ENCODE measurements at places on chromosomes 3 and 15. TPM values are rescaled to one million over a fixed set of nuclear protein-coding genes. Genes with fewer than 3 reads are reported as not detected.

EIF4E3 gene
- 2.4 TPM for total RNA-seq

SLC27A2 gene
- 6.8 TPM for total RNA-seq

DLL4 gene
- total RNA-seq, result 0.20 TPM

GRCh38 chr15:31149088-31149505, 47.6 kb upstream of the TRPM1 start:
- peak; percentile 56 for DNase-seq
- no peaks in the 10 kb centered on the region for H3K36me3 ChIP-seq
- H3K4me3 ChIP-seq, result no peak overlapping the region
- H3K4me1 ChIP-seq, result peaks cover 2% of the 10 kb centered on the region

GRCh38 chr3:142904639-142905436, 16.0 kb upstream of the PCOLCE2 start:
- H3K27me3 ChIP-seq, result no peaks in the 10 kb centered on the region
- DNase-seq, result peak; percentile 68
- H3K27ac ChIP-seq, result no peak overlapping the region
- H3K4me1 ChIP-seq, result no peaks in the 10 kb centered on the region
- H3K4me3 ChIP-seq, result no peak overlapping the region

- H3K27me3 ChIP-seq, result no peaks in the 10 kb centered on the region
- no peaks in the 10 kb centered on the region for H3K36me3 ChIP-seq
- DNase-seq, result no peak
- H3K27ac ChIP-seq, result no peak overlapping the region
Observed at GRCh38 chr3:22893101-22893500, 310.0 kb upstream of the UBE2E2 start.

DNA sequence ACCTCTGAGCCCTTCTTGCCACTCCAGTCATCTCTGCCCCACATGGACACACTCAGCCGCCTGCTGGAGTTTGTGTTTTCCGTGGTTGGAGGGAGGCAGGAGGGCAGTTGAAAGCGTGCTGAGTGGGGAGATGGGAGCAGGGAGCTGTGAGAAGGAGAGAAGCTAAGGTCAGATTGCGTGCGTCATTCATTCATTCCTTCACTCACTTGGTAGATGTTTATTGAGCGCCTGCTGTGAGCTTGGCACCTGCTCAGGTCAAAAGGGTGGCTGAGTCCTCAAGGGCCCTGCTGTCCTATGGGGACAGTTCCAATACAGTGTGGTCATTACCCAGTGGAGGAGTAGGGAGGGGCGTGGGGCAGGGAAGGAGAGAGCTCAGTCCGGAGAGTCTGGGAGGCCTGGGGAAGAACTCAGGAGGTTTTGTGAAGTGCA, 23.5 kb downstream of the LIMD1 start:
- peaks cover 14% of the 10 kb centered on the region for H3K36me3 ChIP-seq
- no peak overlapping the region for H3K4me3 ChIP-seq
- no peaks in the 10 kb centered on the region for H3K27me3 ChIP-seq
- DNase-seq, result no peak
- H3K27ac ChIP-seq, result no peak overlapping the region
- no peaks in the 10 kb centered on the region for H3K4me1 ChIP-seq

DNA sequence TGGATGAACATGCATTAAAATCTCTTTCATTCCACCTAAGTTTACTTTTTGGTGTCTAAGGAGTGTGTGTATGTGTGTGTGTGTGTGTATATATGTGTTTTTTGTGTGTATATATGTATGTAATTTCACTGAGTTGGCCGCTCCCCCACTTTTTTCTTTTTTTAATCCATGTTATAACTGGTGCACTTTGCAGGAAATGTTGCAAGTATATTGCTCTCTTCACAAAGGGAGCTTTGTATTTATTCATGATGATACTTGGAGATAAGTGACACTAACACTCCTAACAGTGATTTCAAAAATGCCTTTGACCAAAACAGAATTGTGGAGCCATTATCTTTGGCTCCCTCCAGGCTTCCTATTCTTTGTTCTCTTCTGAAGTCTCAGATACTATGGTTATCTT, 95.8 kb downstream of the FNDC3B start:
- H3K4me1 ChIP-seq, result peaks cover 27% of the 10 kb centered on the region
- no peaks in the 10 kb centered on the region for H3K27me3 ChIP-seq
- no peak for DNase-seq

GRCh38 chr3:52406231-52406661, 38.7 kb downstream of the SEMA3G start:
- no peaks in the 10 kb centered on the region for H3K27me3 ChIP-seq
- H3K36me3 ChIP-seq, result peaks cover 73% of the 10 kb centered on the region
- no peaks in the 10 kb centered on the region for H3K4me1 ChIP-seq
- H3K4me3 ChIP-seq, result no peak overlapping the region
- no peak overlapping the region for H3K27ac ChIP-seq
- no peak for DNase-seq

DNA sequence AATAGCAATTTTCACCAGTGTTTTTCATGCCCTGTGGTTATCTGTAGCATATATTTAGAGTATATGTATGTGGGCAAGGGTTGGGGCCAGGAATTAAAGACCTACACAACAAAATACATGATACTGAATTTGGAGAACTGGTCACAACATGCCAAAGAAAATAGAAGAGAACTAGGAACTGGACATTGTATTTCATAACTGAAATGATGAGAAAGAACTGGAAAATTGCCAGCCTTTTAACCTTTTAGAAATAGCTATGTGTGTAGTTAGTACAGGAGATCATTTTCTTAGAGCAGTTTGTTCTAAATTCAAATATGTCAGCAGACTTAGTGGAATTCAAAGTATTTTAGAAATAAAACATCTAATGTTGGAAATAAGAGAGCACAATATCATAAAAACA, 227.1 kb upstream of the CGNL1 start:
- no peaks in the 10 kb centered on the region for H3K27me3 ChIP-seq
- peaks cover 11% of the 10 kb centered on the region for H3K36me3 ChIP-seq

DNA sequence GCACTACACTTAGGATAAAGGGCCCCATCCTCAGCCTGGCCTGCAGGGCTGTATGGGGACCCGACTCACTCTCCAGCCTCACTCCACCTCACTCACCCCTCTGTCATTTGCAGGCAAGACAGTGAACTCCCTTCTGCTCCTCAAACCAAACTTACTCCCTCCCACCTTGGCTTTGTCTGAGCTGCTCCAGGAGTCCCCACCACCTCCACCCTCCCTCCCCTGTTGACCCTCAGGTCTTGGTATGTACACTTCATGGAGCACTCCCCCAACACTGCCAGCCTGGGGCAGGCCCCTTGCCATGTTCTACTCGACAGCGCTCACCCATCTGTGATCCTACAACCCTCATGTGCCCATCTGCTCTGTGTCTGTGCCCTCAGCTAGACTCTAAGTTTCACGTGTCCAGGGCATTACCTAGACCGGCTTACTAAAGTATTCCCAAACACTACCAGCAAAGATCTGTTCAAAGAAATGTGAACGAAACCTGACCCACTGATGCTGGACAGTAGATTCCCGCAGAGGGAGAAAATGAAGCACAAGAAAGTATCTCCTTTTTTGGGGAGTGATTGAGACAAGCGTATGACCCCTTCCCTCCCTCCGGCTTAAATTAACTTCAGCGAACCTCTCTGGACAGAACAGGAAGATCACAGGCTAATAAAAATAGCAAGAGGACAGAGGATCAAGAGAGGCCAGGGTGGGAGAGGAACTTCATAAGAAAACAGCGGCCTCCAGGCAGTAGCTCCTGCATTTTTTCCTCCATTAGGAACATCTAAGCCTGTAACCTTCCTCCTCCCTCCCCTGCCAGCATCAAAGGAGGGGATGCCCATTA, 113.2 kb downstream of the RFTN1 start:
- H3K4me3 ChIP-seq, result no peak overlapping the region
- H3K4me1 ChIP-seq, result no peaks in the 10 kb centered on the region
- DNase-seq, result no peak
- H3K27ac ChIP-seq, result no peak overlapping the region
- H3K36me3 ChIP-seq, result no peaks in the 10 kb centered on the region

GRCh38 chr3:195546130-195546560, 3.0 kb upstream of the PPP1R2 start:
- DNase-seq, result no peak
- no peak overlapping the region for H3K27ac ChIP-seq
- H3K36me3 ChIP-seq, result no peaks in the 10 kb centered on the region
- peaks cover 13% of the 10 kb centered on the region for H3K27me3 ChIP-seq
- H3K4me1 ChIP-seq, result peaks cover 9% of the 10 kb centered on the region

DNA sequence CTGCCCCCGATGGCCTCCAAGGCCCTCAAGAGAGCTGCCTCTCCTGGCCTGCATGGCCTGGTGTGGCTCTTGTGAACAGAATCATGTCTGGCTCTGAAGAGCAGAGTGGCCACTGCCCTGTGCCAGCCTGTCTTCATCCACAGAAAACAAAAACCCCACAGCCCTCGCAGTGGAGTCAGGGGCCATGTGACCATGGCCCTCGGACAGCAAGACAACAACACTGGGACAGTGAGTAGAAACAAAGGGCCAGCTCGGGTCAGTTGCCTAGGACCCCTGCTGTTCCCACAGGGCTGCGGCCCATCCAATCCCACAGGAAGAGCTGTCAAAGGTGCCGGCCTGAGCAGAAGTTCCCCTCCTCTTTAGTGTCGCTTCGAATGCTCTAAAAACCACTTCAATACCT, 72.5 kb downstream of the UMPS start:
- no peaks in the 10 kb centered on the region for H3K27me3 ChIP-seq
- DNase-seq, result no peak
- no peak overlapping the region for H3K27ac ChIP-seq
- H3K4me3 ChIP-seq, result no peak overlapping the region
- H3K36me3 ChIP-seq, result peaks cover 90% of the 10 kb centered on the region

- H3K4me3 ChIP-seq, result no peak overlapping the region
- no peaks in the 10 kb centered on the region for H3K36me3 ChIP-seq
- no peak for DNase-seq
Observed at GRCh38 chr15:23538648-23539047, 26.8 kb upstream of the MKRN3 start.
